ENCODE measurements at places on chromosomes 4 and X. TPM values are rescaled to one million over a fixed set of nuclear protein-coding genes. Genes with fewer than 3 reads are reported as not detected.

SH3BGRL gene
- total RNA-seq, result 83.3 TPM

GCNA gene
- 5.3 TPM for total RNA-seq

MAGEE2 gene
- 5.3 TPM for total RNA-seq

RBMX2 gene
- 31.0 TPM for total RNA-seq

SPCS3 gene
- total RNA-seq, result 101 TPM

SSX2B gene
- not detected for total RNA-seq

UGT2B15 gene
- total RNA-seq, result not detected

DCAF4L1 gene
- 0.31 TPM for total RNA-seq

PAGE1 gene
- not detected for total RNA-seq

MPC1L gene
- not detected for total RNA-seq

LRBA gene
- 40.4 TPM for total RNA-seq

FRMPD3 gene
- 5.6 TPM for total RNA-seq

TMEM192 gene
- 5.3 TPM for total RNA-seq

PAGE2 gene
- not detected for total RNA-seq

NDST4 gene
- 1.6 TPM for total RNA-seq

NDST3 gene
- 27.5 TPM for total RNA-seq

SYN1 gene
- 27.9 TPM for total RNA-seq

OFD1 gene
- total RNA-seq, result 39.4 TPM

UGT8 gene
- total RNA-seq, result 5.9 TPM

SPARCL1 gene
- 32.2 TPM for total RNA-seq

UCP1 gene
- not detected for total RNA-seq

LAGE3 gene
- 9.4 TPM for total RNA-seq

GALNTL6 gene
- total RNA-seq, result 16.9 TPM

ODAM gene
- not detected for total RNA-seq

ATP1B4 gene
- total RNA-seq, result not detected

MAOA gene
- total RNA-seq, result 7.8 TPM

MAGEA10 gene
- not detected for total RNA-seq

PACRGL gene
- total RNA-seq, result 62.3 TPM

FAM241A gene
- total RNA-seq, result 6.3 TPM

FMR1NB gene
- not detected for total RNA-seq

RHOXF2 gene
- not detected for total RNA-seq

SNCA gene
- total RNA-seq, result 69.5 TPM

LRCH2 gene
- total RNA-seq, result 45.7 TPM

MMGT1 gene
- total RNA-seq, result 16.9 TPM

ARSJ gene
- 0.31 TPM for total RNA-seq

TMEM156 gene
- 0.31 TPM for total RNA-seq

ABLIM2 gene
- total RNA-seq, result 22.2 TPM

TKTL1 gene
- 1.9 TPM for total RNA-seq

NLGN4X gene
- 63.2 TPM for total RNA-seq

PDCL2 gene
- not detected for total RNA-seq

SOX3 gene
- total RNA-seq, result 4.7 TPM

ZNF185 gene
- total RNA-seq, result 3.8 TPM

G3BP2 gene
- total RNA-seq, result 269 TPM

MND1 gene
- 7.5 TPM for total RNA-seq

PRR32 gene
- not detected for total RNA-seq

PTTG2 gene
- total RNA-seq, result not detected

Measured in parietal lobe (tissue), 2 donors.